ENCODE measurements at places on chromosomes 12 and 14. TPM values are rescaled to one million over a fixed set of nuclear protein-coding genes. Genes with fewer than 3 reads are reported as not detected.

DNA sequence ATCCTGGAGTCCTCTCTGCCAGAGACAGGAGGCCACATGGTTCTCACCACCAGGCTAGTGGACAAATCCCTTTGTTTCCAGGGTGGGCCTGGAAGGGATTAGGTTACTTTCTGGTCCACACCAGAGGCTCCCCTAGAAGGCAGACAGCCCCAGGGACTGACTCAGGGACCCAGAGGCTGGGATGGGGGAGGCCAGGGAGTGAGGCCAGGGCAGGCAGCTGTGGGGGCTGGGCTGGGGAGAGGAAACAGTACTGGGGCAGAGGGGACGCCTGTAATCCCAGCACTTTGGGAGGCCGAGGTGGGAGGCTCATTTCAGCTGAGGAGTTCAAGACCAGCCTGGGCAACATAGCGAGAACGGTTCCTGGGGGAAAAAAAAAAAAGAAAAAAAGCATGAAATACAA lies 64.7 kb downstream of the TNFAIP2 start:
- DNase-seq = no peak

- peak; percentile 62 for DNase-seq
Observed at GRCh38 chr12:89384050-89384758, 31.9 kb upstream of the DUSP6 start.

GRCh38 chr14:22657861-22658260 lies 13.7 kb upstream of the OR6J1 start:
- DNase-seq = no peak

DNA sequence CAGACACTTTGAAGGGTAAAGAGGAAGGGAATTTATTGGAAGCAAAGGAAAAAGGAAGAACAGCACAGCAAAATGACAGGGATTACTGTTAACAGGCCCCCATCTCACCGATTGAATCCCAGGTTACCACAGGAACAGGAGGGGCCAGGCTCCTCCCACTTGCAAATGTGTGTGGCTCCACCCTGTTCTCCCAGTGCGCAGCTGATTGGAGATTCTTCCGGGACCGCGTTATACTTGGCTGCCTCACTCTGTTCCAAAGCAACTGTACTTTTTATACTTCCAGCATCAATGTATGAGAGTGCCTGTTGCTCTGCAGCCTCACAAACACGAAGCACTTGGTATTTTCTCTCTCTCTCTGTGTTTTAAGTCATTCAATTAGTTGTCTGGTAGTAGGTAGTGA lies 273.6 kb upstream of the MDGA2 start:
- no peak for DNase-seq

DNA sequence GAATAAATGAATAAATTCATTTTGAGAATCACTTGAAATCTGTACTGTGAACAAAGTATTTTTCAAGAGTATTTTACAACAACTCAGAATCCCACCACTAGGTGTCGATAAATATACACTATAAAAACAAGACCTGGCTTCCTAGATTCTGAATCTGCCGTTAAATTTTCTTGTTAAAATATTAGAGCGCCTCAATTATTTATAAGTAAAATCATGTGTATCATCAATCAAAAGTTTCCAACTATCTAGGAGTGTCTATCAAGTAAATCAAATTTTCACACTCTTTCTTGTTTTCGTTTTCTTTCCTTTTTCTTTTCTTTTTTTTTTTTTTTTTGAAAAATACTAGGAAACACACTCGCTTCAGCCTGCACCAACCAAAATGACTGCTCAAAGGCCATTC lies 179.2 kb upstream of the DCN start:
- DNase-seq = no peak

DNA sequence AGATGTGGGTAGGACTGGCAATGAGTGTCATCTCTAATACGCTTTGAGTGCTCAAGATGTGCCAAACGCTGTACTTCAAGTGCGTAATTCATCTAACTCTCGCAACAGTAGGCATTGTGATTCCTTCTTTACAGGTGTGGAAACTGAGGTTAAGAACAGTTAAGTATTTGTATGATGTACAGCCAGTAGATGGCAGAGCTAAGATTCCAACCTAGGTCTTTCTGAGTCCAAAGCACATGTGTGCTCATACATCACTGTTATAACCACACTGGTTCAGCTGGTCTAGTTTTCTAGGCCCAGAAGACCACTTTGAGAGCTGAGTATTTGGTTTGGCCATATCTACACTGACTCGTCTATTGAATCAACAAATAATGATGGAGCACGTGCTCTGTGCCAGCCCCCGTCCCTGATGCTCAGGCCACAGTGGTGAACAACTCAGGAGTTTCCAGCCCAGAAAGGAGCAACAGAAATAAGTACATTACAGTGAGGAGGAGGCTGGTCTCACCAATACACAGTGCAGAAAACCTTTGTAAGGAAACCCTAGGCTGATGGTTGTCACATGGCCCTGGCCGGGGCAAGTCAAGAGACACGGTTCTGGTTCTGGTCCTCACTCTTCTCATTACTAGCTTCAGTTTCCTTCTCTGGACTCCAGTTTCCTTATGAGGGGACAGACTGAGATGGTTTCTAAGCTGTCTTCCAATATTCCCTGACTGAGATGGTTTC lies 69.3 kb upstream of the SCN8A start:
- DNase-seq = no peak

GRCh38 chr12:105756961-105757360 lies 381.8 kb downstream of the NUAK1 start:
- DNase-seq = no peak

- DNase-seq = no peak
Observed at GRCh38 chr14:67680121-67680602, 5.7 kb upstream of the VTI1B start.

- no peak for DNase-seq
Observed at GRCh38 chr14:35412272-35413056, 7.9 kb upstream of the NFKBIA start.

- no peak for DNase-seq
Observed at GRCh38 chr14:100225169-100225568, 13.8 kb upstream of the YY1 start.

- DNase-seq = peak; percentile 64
Observed at GRCh38 chr12:98424726-98425401, 90.5 kb upstream of the TMPO start.

DNA sequence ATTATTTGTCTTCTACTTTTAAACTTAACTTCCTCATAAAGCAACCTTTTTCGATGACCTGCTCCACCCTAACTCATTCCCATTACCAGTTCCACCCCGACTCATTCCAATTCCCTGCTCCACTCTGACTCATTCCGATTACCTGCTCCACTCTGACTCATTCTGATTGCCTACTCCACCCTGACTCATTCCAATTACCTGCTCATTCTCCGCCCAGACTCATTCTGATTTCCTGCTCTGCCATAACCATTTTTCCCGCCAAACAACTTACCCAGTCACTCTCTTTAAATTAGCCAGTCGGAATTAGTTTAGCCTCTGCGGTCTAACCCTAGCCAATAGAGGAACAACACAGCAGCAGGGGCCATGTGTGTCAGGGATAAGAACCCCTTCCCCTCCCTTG lies 249.1 kb downstream of the DPY19L2 start:
- DNase-seq = no peak

- DNase-seq = no peak
Observed at GRCh38 chr12:88247241-88247643, 105.1 kb downstream of the TMTC3 start.

GRCh38 chr14:101454229-101454628 lies 107.1 kb upstream of the DIO3 start:
- DNase-seq = no peak

DNA sequence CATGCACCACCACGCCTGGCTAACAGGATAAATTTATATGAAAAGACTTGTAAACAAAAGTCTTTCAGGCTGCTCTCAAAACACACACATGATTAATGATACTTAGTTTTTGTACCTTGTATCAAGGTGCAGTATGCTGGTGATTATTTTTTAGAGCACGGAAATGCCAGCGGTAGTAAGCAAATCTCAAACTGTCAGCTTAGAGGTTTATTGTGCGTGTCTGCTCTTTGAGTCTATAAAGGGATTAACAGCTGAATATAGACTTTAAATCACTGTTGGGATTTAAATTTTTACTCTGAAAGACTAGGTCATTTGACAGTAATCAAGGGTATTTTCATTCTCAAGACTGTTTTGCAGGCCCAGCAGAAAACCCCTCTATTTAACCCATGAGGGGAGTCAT lies 50.5 kb downstream of the PLEKHA5 start:
- DNase-seq = no peak

GRCh38 chr12:12560587-12561370 lies 1.9 kb downstream of the DUSP16 start:
- peak; percentile 28 for DNase-seq

GRCh38 chr14:81613341-81614045 lies 79.8 kb upstream of the SEL1L start:
- DNase-seq = no peak

OASL gene
- not detected for total RNA-seq

EML1 gene
- 19.1 TPM for total RNA-seq

LIN7A gene
- total RNA-seq = 11.9 TPM

CFAP251 gene
- 0.24 TPM for total RNA-seq

TAS2R14 gene
- total RNA-seq = 0.10 TPM

P2RX2 gene
- total RNA-seq = 0.15 TPM

VDR gene
- 0.03 TPM for total RNA-seq

GPR84 gene
- not detected for total RNA-seq

KRT83 gene
- total RNA-seq = 0.10 TPM

PLEKHA5 gene
- total RNA-seq = 47.1 TPM

TGM1 gene
- total RNA-seq = 0.21 TPM

ACVRL1 gene
- total RNA-seq = 0.07 TPM

ACSS3 gene
- 18.3 TPM for total RNA-seq

SLC6A13 gene
- not detected for total RNA-seq
